ENCODE measurements at places on chromosomes 7 and 10.

GRCh38 chr7:17682586-17682985, 257.7 kb downstream of the SNX13 start:
- no peak for DNase-seq

- no peak for DNase-seq
Measured at GRCh38 chr7:135151533-135151932, 3.7 kb downstream of the TMEM140 start.

GRCh38 chr7:114590298-114590697, 175.7 kb downstream of the FOXP2 start:
- no peak for DNase-seq

DNA sequence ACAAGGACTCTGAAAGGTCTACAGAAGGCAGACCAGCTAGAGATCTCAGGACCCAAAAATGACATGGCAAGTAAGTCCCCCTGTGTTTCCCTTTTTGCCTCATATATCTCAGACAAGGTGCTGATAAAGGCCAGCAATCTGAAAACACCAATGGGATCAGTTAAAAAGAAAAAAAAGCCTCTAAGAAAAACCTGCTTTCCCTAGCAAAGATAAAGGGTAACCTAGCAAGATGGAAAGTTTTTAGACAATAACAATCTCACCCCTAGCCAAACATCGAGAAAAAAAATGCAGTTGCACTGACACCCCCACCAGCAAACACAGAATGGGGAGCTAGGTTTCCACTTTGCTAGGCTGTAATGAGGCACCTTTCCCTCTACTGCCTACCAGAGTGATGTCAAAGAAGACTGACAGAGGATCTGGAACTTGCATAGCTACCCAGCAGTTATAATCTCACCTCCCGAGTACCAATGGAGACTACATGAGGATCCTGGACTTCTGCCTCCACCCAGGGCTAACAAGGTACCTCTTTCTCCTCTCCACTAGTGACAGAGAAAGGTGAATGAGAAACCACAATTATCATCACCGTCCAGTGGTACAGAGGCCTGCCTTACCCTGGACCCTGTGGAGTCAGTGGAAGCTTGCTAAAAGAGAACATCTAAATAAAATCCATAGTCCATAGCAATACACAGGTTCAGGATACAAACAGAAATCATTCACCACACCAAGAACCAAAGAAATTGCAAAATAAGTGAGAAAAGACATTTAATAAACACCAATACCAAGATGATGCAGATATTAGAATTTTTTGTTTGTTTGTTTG, 240.8 kb downstream of the ARHGAP12 start:
- DNase-seq: no peak

DNA sequence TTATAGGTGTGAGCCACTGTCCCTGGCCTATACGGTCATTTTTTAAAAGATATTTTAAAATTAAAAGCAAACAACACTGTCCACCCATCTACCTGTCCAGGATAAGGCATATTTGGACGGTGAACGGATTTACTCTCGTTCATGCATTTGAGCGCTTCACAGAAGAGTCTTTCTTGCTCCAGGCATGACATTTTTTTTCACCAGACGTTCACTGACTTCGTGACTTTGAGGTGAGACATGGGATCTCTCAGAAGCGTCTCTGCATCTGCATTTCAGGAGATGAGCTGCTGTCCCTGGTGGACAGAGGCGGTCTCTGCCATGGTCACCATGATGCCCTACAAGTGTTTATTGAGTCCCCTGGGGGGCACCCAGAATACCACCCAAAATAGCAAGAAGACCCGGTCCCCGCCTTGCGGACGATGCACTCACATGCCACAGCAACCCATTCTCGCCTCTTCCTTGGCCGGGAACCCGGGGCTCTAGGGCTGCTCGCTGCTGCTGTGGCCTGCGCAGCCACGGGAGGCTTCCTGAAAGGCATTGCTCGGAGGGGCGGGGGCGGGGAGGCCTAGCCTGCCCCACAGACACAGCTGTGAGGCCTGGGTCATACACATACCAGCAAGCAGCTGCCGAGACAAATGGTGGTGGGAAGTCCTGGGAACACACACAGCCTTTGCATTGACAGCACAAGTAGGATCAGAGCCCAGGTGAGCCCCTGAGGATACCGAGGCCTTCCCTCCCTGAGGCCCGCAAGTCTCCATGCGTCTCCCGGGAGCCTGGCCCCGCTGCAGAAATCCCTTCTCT, 84.4 kb downstream of the RGS10 start:
- DNase-seq: no peak

- DNase-seq: no peak
Measured at GRCh38 chr7:7883394-7883793, 85.2 kb upstream of the GLCCI1 start.

GRCh38 chr7:105202616-105203015, 186.1 kb downstream of the SRPK2 start:
- no peak for DNase-seq

DNA sequence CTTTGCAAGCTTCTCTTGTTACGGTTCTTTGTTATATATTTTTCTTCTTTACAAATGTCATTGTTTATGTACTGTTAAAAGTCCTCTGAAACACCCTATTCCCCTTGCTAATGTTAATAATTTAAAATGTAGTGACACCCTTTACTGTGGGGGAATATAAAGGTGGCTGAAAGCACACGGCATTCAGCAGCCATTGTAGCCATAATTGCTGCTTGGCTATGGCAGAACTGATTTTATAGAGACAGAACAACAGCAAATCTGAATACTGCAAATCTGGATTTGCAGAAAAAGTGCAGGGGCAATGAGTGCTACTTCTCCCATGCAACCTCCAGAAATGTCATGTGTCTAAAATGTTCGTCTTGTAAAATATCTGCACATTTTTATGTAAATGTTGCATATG, 3.7 kb upstream of the WASL start:
- no peak for DNase-seq

GRCh38 chr10:8035006-8035640, 19.4 kb upstream of the GATA3 start:
- no peak for DNase-seq

GRCh38 chr10:52870562-52870961, 98.0 kb upstream of the MBL2 start:
- no peak for DNase-seq

- DNase-seq: no peak
Measured at GRCh38 chr10:128579280-128579865, 453.1 kb upstream of the MKI67 start.

DNA sequence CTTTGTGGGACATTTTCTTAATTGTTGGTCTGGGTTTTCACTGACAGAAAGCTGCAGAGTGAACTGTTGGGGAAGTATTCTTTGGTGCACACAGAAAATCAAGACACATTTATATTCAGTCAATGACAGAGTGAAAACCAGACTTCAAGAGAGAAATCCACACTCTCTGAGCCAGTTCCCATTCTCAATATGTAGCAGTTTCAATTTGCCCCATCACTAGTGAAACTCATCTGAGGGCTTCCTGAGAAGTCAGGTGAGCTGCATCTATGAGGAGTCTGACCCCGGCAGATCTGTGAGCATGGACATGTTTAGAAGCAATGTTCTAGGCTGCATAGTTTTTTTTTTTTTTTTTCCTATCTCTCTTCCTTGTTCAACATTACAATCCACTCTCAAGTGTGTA, 163.7 kb upstream of the AHR start:
- no peak for DNase-seq

DNA sequence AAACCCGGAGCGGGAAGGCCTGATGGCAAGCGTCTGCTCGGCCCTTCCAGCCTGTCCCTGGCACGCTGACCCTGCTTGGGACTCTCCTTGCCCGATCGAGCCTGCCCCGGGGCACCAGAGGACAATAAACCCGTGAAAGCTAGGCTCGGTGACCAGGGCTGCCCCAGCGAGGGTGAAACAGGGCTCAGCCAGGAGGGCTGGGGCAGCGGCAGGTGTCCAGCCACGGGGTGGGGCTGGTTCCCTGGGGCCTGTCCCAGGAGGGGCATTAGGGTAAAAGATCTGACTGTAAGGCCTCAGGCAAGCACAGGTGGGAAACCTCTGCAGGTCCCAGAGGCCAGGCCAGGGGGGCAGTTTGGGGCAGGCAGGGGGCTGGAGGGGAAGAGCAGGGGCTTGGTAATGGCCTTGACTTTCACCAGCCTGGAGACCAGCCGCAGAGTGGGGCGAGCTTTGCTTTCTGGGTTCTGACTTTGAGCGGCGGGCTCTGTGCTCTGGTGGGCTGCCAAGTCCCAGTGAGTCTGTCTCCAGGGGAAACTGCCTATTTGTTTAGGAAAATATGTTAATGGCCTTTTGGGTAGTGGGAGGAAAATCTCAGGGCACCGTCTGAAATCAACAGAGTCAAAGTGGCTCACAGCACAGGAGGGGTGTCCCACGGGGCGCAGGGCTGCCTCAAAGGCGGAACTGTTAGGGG, 68.2 kb upstream of the INPP5A start:
- no peak for DNase-seq

DNA sequence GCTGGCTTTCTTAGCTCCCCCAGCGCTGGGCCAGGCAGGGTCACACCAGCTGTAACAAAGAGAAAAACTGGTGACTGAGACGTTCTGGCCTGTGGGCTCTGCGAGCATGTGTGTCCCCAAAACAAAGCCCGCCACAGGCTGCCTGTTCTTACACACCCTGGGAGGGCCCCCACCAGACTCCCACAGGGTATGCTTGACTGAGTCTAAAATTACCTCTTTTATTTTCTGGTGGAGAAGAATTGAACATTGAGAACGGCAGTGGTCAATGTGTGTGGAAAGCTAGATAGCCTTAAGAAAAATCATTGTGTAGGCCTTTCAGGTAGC, 808 bp downstream of the C10orf71 start:
- no peak for DNase-seq

GRCh38 chr10:95333997-95334804, 43.4 kb upstream of the PDLIM1 start:
- DNase-seq: no peak

DNA sequence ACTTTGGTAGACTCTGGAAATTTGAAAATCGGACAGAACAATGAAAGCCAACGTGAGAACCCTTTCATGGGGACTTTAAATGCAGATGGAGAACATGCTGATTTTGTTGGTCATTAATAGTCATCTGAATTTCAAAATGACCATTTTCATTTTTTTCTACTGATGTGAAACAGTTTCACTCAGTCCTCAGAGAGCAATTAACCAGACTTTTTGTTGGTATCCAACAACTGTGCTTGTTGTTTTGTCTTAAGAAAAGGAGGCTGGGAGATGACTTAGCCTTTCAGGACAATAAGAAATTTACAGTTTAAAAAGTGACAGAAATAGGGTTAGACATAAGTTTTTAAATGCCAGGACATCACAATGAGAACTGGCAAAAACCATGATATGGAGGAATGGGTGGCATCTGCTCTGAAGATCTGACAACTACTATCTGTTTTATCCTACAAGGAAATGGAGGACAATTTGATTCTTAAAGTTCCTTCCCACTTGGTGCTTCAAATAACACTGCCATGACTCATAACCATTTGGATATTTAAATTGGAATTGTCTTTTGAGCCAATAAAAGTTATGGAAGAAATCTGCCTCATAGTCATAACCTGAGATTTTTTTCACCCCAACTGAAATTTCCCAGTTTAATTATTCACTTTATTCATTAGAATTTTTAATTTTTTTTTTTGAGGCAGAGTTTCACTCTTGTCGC, 87.2 kb upstream of the HPS1 start:
- DNase-seq: no peak

DNA sequence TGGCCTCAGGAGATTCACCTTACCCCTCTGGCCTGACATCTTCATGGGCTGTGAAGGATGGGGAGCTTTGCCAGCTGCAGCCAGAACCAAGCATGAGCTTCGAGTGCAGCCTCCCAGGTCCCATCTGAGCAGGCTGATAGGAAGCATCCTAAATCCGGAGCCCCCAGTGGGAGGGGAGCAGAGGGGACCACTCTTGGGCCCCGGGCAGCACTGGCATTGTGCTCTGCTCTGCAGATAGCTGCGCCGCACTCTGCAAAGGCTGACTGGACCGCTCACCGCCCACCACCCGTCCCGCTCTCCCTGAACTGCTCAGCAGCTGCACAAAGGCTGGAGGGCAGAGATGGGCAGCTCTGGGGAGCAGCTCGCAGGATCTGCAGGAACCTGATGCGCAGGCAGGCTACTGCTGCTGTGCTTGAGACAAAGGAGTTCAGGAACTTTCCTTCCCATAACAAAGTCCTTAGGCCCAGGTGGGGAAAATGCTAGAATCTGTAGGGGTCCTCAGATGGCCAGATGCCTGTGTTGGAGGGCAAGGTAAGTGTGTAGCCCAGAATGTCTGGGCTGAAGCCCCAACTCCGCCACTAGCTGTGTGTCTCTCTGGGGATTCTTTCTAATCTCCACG, 51.8 kb downstream of the ARHGAP22 start:
- no peak for DNase-seq

DNA sequence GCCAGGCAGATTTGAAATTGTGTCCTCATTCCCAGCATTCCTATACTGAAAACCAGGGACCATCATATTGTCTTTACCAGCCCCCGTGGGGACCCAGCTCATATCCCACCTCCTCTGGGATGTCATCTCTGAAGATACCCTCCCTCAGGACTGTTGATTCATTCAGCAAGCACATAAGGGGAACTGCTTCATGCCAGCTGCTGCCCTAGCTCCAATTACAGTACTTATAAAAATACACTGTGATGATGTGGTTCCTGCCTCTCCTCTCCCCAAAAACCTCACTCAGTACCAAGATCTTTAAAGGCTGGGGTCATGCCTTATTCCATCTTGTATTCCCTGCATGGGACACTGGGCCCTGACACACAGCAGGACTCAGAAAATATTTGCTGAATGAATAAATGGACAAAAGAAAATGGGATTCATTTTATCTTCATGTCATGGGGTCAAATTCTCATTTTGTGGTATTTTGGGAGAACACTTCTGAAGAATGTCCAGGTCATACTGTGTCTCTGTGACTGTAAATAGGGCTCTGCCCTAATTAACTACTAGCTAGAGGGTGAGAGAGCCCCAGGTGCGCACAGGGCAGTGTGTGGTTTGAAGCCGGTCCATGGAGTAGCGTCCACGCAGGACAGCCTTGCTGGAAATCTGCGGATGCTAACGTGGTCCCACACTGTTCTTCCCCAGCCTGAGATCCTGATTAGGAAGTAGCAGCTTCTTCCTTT, 29.0 kb upstream of the DAGLB start:
- no peak for DNase-seq

All from stimulated activated CD4-positive, alpha-beta T cell treated with anti-CD3 and anti-CD28 coated beads, Interleukin-15, amount 100 ng/mL, for 1 hour (primary cell).